Lower leg skin (tissue), 4 donors: ENCODE measurements at places on chromosomes 6 and 20.

DNA sequence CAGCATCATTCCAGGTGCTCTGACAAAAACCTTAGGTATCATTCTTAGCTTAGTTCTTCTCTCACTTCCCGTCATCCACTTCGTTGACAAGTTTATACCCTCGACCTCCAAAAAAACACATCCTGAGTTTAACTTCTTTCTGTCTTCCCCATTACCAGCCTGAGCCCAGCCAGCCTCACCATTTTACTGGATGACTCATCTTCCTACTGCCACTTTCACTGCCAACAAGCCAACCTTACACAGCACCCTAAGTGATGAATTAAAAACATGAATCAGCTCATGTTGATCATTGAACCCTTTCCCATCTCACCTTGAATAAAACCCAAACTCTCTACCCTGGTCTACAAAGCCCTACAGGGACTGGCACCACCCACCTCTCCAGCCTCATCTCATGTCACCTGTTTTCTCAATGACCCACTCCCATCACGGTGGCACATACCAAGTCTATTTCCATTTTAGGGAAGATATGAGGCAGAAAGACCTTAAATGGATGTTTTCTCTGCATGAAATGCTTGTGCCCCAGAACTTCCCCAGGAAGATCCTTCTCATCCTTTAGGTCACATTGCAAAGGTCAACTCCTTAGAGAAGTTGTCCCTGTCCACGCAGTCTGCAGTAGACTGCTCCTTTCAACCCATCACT lies 9.9 kb upstream of the UST start:
- no peak for DNase-seq

DNA sequence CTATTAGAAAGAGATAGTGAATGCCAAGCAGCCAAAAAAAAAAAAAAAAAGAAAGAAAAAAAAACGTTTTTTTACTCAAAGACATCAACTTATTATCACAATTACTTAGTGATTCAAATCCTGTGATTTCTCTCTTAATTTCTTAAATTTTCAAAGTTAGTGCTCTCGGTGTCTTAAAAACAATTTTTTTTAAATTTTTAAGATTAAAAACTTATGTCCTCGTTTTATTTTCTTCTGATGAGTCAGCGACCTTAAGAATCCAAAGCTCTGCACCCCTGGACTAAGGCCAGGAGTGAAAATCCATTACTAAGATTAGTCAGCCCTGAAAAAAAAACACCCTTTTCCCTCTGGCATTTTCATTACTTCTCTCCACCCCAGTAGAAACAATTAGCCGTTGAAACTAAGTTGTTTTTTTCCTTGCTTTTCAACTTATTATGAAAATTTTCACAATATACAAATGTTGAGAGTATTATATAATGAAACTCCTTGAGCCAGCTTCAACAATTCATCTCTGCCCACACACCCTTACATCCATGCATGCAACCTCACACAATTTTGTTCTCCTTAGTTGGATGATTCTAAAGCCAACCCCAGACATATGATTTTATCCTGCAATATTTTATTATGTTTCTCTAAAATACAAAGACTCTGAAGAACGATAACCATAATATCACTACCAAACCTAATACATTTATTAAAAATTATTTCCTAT lies 85.6 kb upstream of the CARMIL1 start:
- peak; percentile 70 for DNase-seq

GRCh38 chr6:14997507-14997906 lies 248.4 kb upstream of the JARID2 start:
- DNase-seq: no peak

- DNase-seq: no peak
These were observed 36.6 kb downstream of the BICRAL start for GRCh38 chr6:42818416-42818815.

- no peak for DNase-seq
These were observed 92.6 kb upstream of the SOX4 start for GRCh38 chr6:21501021-21501354.

GRCh38 chr6:62541502-62541901 lies 255.5 kb upstream of the KHDRBS2 start:
- DNase-seq: no peak

DNA sequence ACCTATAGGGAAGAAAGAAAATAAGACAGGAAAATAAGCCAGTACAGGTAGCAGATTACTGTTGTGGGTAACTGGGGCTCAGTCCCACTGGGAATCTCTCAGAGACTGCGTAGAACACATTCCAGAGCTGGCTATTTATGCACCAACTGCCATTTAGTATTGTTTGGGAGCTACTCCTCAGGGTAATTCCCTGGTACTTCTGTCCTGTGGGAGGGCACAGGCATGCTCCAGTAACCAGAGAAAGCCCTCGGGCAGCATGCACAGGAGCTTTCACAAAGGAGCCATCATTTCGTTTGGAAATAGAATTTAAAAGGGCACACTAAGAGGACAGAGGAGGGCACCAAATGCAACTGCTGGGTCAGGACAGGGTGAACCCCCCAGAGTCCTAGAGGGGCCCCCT lies 148.0 kb upstream of the LRFN2 start:
- DNase-seq: no peak

- DNase-seq: no peak
These were observed 73.9 kb downstream of the RAMACL start for GRCh38 chr6:166512567-166512966.

GRCh38 chr6:139343052-139343750 lies 31.2 kb downstream of the CITED2 start:
- no peak for DNase-seq

- DNase-seq: no peak
These were observed 28.6 kb downstream of the CEP43 start for GRCh38 chr6:167027772-167028171.

- no peak for DNase-seq
These were observed 23.3 kb downstream of the RNF144B start for GRCh38 chr6:18410412-18410811.

GRCh38 chr6:16240589-16241320 lies 2.4 kb downstream of the GMPR start:
- no peak for DNase-seq

DNA sequence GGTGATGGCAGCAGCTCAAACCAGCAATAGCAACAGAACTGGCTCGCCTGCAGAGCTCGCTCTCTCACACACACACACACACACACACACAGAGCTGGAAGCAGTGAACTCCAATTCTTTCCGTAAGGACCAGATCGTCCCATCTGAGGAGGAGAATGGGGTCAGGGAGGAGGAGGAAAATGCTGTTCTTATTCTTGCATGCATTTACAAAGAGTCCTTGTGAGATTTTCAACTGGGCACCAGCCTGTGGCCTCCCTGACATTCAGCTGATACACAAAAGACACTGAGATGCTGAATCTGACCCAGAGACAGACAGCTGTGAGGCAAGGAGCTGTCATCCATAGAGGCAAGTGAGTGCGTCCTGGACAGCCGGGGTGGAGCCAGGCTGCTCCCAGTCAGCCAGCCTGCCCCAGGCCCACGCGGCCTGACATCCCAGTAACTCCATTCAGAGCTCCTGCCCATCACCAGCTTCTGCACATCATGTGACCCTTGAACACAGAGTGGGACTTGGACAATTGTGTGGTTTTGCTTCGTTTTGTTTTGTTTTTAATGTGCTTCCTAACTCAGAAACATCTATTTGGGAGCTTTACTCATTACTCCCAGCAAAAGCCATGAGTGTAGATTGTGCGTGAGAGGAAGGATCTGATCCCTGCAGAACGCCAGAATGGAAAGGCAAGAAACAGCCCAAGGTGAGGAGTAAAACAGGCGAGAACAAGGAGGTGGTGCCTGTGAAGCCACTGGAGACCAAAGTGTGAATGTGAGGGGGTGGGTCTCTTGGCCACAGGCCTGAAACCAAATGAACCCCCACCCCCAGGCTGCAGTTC lies 2.1 kb downstream of the SERPINB9 start:
- no peak for DNase-seq

DNA sequence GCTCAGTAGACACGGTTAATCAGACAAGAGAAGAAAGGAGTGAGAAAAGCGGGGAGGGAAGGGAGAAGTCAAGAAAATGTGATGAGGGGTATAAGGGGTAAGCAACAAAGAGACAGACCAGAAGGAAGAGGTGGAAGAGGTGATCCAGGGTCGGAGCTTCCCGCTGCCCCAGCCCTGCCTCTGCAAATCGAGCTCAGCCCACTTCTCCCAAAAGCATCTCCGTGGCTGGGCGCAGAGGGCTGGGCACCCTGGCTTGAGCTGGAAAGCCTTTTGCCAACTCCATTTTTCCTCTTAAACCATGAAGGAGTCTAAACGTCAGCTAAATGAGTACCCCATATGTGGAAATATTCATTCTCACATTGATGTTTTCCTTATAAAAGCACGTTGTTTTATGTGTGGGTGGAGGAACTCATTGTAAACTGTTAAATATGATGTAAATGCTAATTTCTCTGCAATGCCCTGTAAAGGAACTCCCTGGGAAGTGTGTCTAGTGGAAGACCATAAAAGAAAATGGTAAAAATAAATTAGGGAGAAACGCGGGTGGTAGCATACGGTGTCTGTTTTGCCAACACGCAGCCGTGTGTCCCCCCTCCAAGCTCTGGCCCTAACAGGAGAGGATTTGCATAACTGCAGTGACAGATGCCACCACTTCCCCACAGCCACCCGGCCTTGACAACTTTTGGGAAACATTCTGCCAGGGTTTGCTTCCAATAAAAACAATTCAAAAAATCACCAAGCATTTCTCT lies 55.2 kb upstream of the MAFB start:
- no peak for DNase-seq

GRCh38 chr6:138372711-138373463 lies 4.8 kb upstream of the SMIM28 start:
- no peak for DNase-seq

DNA sequence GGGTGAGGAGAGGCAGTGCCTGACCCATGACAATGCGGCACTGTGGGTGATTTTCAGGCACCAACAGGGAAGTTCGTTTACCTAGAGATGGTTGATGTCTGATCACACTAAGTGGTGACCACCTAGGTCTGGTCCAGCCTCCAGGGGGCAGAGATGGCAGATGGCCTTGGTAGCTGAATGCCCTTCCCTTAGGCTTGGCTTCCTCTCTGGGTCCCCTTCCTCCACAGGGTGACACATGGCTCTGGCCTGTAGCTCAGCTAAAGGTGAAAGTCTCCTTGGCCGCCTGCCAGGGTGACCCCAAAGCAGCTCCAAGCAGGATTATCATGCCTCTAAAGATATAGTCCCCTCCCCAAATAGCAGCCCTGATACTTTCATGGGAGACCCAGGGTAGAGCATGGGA lies 6.4 kb downstream of the GDAP1L1 start:
- DNase-seq: no peak

DNA sequence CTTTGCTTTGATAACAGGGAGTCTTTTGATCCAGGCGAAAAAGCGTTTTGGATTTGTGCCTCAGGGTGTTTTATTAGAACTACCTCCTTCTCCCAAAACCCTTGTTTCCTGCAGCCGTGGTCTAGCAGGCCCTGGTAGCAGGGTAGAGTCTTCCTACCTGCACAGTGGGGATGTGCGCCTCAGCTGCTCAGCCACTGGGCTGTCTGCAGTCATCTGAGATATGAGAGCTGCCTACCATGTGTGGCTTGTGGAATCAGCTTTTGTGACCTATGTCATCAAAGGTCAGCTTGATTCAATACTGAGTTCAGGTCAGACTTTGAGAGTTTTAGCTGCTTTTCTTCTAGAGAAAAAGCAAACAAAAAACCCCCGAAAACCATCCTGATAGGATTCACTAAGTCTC lies 279.5 kb downstream of the CLIC5 start:
- no peak for DNase-seq

DNA sequence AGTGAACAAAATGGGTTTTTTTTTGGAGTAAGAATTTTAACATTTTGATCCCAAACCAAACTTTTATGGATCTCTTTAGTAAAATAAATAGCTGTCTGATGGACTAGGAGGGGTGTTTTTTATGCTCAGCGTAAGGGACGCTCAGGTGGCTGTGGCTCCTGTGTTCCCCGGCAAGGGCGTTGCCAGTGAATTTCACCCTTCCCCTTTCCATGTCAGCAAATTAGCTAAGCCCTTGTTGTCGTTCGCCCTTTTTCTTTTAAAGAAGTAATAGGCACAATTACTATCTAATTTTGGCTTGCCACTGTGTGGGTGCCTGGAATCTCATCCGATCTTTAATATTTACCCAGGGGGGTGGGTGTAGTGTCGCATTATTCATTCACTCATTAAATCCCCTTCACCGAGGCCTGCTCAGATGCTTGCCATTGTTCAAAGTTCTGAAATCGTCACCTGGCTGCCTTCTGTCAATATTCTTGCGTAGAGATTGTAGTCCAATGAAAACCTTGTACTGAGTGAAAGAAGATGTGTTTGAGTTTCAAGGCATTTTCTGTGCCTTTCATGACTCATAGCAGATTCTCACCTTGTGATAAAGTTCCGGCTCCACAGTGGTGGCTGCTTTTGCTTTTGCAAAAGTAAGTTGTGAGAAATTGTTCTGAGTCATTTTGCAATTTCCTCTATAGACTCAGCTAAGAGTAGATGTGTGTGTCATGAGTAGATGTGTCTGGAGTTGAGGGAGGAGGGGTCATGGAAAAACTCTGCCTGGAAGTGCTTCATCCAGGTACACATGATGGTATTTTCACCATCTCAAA lies 40.0 kb upstream of the CLDN20 start:
- DNase-seq: no peak

- DNase-seq: no peak
These were observed at the start of gene CALHM6 for GRCh38 chr6:116461331-116461931. TSS of gene CALHM6 (plus strand) at chr6:116461375. CDS start at chr6:116461930, 555 bp downstream.

- DNase-seq: no peak
These were observed 164.0 kb downstream of the SOBP start for GRCh38 chr6:107653861-107654394.

- DNase-seq: no peak
These were observed 78.4 kb upstream of the CCN6 start for GRCh38 chr6:111975466-111975865.

- no peak for DNase-seq
These were observed 76.5 kb upstream of the TMEM170B start for GRCh38 chr6:11460837-11461661.

GRCh38 chr20:47956268-47956995 lies 171.2 kb upstream of the SULF2 start:
- DNase-seq: no peak

GRCh38 chr20:11054266-11054993 lies 380.6 kb upstream of the JAG1 start:
- no peak for DNase-seq

DNA sequence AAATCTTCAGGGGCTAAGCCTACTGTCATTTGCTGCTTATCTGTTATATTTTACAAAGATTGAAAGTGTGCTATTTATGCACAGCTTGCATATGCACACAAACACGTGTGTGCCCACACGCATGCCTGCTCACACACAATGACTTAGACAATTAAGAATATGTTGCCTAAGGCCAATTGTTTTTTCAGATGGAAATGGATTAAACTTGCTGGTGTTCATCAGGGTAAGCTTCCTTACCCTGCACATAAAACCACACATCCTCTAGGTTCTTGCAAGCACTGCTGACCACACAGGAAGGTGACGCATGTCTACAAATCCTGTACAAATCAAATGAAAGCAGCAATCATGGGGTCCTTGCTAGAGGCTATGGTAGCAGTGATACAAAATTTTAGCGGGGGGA lies 58.4 kb downstream of the GJA10 start:
- no peak for DNase-seq

GRCh38 chr6:52724042-52724405 lies 39.3 kb downstream of the GSTA2 start:
- DNase-seq: no peak

- DNase-seq: no peak
These were observed 130.0 kb downstream of the CDKAL1 start for GRCh38 chr6:20664250-20664649.
